ENCODE measurements at places on chromosomes 12 and 14.

DNA sequence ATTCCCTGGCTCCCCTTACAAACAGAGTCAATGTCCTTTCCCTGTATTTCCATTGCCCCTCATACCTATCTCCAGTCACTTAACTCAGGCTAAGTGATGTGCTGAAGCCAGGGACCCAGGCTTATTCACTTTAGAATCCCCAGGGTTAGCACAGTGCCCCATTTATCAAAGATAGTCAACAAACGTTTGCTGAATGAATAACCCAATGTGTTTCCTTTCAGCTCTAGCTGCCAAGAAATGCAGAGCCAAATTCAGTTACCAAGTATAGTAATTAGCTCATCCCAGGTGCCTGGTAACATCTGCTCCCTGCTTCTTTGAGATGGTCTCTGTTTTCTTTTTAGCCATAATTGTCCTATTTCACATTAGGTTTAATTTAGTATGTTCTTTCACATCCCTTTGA lies 189.5 kb downstream of the PHLDA1 start:
- no peak for DNase-seq

GRCh38 chr12:15088105-15088504 lies 115.3 kb downstream of the PDE6H start:
- DNase-seq: no peak

DNA sequence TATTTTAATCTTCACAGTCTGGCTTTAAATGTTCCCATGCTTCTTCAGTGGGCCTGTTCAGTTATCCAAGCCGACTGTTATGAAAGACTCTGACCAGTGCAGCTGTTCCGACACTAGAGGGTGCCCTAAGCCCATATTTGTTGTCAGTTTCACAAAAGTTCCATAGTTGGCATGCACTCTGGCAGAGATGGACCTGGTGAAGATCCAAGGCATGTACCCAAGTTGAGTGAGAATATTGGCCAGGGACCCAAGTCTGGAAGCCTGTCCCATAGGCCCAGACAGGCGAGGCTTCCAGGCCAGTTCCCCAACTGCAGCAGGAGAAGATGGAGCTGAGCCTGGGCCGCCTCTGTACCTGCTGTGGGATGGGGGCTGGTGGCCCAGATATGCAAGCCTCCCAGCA lies 27.4 kb upstream of the GUCY2C start:
- DNase-seq: no peak

DNA sequence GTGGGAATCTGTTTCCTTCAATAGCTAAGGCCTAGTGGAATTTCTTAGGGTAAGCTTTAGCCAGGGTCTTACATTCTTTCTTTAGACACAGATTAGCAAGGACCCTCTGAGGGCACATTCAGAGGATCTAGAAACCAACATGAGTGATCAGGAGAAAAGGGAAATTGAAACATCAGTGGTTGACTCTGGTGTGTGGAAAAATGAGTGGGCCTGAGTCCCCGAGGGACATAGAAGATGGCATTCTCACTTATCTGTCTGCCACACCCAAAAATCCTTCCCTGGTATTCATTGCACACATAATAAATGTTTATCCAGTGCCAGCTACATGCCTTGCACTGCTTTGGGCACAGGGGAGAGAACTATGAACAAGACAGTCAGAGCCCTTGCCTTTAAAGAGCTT lies 82.9 kb downstream of the SSPN start:
- no peak for DNase-seq

GRCh38 chr12:89781156-89781555 lies 72.5 kb upstream of the ATP2B1 start:
- no peak for DNase-seq

- no peak for DNase-seq
Measured at GRCh38 chr14:39025810-39026627, 77.0 kb downstream of the SEC23A start.

GRCh38 chr14:99239661-99240092 lies 32.3 kb downstream of the BCL11B start:
- DNase-seq: no peak

GRCh38 chr12:88062474-88062873 lies 33.3 kb upstream of the C12orf50 start:
- DNase-seq: no peak

- no peak for DNase-seq
Measured at GRCh38 chr14:93967637-93968250, 8.6 kb downstream of the ASB2 start.

DNA sequence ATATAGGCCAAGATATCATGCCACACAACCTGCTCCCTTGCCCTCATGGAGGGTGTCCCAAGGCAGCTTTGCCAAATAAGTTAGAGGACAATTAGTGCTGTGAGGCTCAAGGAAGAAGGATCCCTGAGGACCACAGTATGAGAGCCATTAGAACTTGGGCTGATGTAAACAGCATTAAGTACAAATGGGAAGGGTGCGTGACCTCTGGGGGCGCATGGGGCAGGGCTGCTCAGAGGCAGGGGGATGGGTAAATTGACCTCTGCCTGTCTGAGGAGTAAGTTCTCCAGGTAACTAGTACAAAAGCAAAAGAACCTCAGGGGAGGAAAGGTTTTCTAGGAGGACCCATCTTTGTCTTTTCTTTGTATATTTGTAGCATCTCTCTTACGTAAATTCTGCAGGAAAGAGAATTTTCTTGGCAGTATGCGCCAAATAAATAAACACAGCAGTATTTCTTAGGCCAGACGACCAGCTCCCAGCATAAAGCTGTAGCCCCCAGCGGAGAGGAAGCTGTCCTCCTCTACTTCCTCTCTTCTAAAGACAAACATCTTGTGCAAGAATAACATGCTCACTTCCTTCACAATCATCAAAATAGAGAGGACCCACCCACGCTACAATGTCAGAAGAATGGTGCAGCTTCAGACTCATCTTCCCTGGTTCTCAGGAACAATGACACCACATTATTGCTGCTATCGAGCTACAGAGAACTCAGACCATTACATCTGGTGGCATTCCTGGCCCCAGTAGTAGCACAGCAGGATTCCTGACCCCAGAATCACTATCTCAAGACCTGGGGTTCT lies 16.4 kb upstream of the VWF start:
- no peak for DNase-seq

DNA sequence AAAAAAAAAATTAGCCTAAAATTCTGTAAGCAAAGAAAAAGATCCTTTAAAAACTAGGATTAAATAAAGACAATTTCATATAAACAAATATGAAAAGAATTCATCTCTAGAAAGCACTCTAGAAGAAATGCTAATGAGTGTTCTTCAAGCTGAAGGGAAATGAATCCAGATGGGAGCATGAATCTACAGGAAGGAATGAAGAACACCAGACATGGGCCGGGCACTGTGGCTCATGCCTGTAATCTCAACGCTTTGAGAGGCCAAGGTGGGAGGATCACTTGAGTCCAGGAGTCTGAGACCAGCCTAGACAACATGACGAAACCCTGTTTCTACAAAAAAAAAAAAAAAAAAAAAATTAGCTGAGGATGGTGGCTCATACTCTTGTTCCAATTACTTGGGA lies 297.2 kb downstream of the FBXL14 start:
- no peak for DNase-seq

DNA sequence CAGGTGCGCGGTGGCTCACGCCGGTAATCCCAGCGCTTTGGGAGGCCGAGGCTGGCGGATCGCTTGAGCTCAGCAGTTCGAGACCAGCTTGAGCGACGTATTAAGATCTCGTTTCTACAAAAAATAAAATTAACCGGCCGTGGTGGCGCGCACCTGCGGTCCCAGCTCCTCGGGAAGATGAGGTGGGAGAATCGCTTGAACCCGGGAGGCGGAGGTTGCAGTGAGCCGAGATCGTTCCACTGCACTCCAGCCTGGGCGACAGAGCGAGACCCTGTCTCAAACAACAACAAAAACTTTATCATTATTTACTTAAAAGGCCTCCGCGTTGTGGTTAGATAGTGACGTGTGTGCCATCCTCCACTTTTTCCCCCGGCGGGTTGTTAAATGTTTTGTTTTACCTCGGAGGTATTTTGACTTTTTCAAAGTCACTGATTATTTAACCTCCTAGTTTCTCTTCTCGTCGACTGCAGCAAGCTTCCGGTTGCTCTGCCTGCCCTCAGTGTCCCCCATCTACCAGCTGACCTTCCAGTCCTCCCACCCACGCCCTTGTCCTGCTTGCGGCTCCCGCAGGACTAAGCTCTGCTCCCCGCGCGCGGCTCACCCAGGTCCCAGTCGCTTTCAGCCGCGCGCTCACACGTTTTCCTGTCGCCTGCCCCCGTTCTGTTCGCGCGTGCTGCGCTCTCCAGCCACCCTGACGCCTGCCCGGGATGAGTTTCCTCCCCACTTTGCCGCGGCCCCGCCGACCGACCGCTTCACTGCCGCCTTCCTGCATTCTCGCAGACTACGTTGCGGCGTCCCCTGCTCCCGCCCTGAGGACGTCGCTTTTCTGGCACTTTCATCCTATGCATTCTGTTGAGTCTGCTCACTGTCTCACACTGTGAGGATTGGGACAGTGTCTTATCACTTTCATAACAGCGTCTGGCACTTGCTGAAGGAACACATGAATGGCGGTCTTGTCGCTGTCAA lies 1.2 kb upstream of the SCAF11 start:
- DNase-seq: peak; percentile 91

DNA sequence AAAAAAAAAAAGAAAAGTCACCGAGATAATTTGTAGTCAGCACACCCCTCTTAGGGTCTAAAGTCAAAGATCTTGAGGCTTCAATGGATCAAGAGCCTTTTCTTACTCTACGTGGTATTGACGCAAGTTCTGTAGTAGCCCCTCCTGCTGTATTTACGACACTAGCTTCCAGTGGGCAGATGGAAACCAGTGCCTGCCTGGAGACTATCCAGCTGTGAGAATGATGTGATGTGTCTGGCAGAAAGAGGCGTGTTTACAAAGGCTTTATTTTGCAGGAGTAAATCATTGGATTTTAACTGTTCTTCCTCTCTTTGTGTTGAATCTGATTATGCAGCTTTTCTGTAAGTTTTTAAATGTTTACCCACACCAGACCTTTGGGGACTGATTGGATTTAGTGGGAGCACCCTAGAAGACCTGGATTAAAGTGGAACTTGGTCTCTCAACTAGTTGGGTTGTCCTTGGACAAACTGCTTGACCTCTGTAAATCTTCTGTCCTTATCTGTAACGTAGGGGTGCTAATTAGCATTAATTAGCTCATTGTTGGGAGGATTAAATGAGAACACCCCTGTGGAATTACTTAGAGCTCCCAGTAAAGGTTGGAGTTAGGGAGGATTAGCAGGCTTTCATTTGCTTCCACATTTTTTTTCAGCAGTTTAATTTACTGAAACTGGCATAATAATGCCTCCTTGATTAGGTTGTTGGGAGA lies 72.4 kb downstream of the RASSF3 start:
- no peak for DNase-seq

GRCh38 chr12:122845865-122846621 lies 10.8 kb downstream of the HIP1R start:
- DNase-seq: no peak

- DNase-seq: no peak
Measured at GRCh38 chr12:5066251-5066650, 22.6 kb downstream of the KCNA5 start.

DNA sequence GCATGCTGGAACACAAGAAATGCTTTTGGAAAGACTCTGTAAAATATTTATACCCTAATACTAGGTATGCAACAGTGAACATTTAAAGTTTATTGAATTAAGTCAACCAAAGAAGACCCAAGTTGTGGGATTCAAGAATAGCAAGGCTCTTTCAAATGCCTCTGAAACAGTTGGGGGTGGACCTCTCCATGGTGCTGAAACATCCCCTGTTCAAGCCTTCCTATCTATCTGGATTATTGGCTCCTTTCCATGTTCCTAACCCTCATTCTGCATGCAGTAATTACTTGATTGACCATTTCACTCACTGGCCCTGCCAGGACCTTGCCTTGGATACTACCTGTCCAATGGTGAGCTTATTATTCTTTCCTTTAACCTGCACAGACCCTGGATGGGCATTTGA lies 349.7 kb downstream of the NRXN3 start:
- peak; percentile 15 for DNase-seq

DNA sequence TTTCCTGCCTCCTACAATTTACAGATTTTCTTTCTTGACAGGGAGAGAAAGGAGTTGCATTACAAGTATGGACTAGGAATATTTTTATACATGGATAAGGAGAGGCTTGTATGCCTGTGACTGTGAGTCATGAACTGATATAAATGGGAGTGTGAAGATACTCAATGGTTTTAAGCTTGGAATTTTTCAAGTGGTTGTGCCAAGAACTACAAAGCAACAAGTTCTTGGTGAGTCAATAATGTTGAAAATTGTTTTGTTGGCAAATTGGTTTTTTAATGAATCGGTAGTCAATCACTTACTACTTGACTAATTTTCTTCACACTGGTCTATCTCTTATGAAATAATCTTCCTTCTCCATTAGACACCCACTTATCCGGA lies 58.9 kb upstream of the HMGA2 start:
- no peak for DNase-seq

- DNase-seq: no peak
Measured at GRCh38 chr14:58491593-58491992, 64.1 kb downstream of the KIAA0586 start.

DNA sequence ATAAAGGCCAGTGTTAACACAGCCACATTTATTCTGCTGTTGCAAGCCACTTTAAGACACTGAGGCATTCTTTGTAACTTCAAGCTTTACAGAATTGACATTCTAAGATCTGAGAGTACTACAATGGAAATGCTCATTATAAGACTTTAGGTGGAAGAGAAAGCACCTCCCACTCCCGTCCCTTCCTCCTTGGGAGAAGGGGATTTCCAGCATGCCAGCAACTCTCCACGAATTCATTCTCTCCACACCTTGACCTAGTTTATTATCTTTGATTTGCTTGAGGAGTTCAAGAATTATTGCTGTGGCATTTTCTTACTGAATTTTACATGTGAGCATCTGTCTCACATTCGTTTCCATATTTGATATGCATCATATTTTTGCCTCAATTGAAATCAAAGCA lies 644.4 kb upstream of the MIS18BP1 start:
- no peak for DNase-seq

DNA sequence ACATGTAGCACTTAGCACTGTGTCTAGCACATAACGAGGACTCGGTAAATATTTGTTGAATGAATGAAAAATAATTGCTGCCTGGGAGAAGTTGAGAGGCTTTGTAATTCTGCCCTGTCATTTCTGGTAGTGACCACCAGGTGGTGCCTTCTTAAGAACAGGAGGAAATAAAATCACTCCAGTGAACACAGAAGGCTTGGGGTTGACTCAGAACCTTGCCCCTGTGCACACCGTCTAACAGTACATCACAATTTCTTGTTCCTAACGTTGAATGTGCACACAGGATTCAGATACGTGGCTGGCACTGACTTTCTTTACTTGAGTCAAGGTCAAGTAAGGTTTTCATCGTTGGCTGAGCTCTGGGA lies 91.8 kb downstream of the RGS6 start:
- DNase-seq: peak; percentile 43

- DNase-seq: no peak
Measured at GRCh38 chr14:100711493-100711892, 15.2 kb upstream of the DLK1 start.

DNA sequence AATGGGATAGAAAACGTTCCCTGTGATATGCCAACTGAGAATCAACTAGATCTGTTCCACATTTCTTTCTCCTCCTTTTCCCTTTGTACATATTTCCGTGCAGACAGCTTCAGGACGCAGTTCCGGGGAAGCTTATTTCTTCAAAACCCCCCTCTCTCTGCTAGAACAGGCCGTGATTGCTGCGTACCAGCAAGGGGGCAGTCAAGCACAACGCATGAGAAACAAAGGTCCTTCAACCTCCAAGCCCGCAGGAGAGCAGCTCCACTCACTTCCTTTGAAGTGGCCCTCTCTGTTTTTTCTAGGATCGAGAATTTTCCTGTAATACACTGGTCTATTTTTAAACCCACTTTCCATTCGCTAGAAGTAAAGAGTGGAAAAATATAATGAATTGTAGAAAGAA lies 80.8 kb downstream of the ZNF664 start:
- DNase-seq: peak; percentile 71

- DNase-seq: no peak
Measured at GRCh38 chr12:14279845-14280244, 85.6 kb upstream of the ATF7IP start.

All from retina (tissue), 1 donor.